ENCODE measurements at places on chromosomes 5 and 9. TPM values are rescaled to one million over a fixed set of nuclear protein-coding genes. Genes with fewer than 3 reads are reported as not detected.

The SHOC1 gene
- total RNA-seq = not detected

GRCh38 chr5:161685461-161685860 is at the start of gene GABRA6:
GABRA6 (plus strand) TSS chr5:161685721; CDS start chr5:161685990, 269 bp downstream.
- no peak for DNase-seq

GRCh38 chr9:75909776-75910175 is 19.3 kb downstream of the PCSK5 start:
- no peak for DNase-seq

DNA sequence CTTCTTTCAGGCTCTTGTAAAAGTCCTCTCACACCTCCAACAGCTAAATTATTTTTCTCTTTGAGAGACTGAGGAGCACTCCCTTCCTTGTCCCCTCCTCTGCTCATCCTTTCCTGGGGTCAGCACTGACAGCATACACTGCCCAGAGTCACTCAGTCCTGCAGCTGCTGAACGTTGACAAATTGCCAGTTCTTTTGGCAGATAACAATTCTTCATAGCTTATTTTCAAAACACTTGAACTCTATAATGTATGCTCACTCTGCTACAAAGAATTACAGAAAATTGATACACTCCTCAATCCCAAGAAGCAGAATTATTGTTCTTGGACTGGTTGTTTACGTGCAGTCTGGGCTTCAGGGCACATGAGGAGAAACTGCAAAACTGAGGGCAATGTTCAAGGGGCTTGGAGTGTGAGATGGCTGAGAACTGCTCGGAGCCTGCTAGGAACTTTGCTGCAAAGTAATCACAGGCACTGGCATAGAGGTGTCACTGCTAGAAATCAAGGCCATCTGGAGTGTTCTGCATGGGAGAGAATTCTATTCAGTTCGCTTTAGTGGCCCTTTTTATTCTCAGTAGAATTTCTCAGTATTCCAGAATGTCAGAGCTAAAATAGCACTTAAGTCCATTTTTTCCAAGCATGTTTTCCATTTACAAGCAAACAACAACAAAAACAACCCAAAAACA is 96.4 kb upstream of the SPOCK1 start:
- no peak for DNase-seq

DNA sequence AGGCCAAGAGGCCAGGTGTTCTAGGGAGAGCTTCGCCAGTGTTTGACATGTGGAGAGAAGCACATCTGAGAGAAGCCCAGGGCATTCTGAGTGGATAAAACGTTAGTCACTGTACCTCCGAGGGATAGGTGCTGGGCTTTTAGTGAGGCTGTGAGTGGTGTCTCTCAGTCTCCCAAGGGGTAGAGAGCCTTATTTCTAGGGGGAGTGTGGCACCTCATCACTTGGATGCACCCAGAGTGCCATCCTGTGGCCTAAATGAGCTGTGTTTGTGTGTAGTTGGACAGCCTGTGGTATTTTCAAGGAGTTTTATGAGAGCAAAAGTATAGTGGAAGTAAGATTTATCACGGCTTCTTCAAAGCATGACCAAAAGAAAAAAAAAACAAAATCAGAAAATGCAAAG is 1046.9 kb upstream of the WWC1 start:
- DNase-seq = no peak

DNA sequence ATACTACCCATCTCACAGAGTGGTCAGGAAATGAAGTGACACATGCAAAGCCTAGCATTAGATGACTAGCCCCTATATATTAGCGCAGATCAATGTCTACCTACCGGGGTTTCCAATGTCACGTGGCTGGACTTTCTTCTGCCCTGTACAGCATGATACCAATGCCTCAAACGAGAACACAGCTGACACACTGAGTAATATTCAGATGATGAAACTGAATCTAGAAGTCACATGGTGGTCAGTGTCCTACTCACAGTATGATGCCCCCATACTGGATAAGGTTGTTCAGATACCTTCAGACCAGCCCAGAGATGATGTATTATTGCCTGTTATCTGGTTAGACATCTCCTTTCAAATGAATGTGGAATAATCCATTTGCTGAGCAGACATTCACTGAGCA is 71.1 kb upstream of the FRRS1L start:
- no peak for DNase-seq

DNA sequence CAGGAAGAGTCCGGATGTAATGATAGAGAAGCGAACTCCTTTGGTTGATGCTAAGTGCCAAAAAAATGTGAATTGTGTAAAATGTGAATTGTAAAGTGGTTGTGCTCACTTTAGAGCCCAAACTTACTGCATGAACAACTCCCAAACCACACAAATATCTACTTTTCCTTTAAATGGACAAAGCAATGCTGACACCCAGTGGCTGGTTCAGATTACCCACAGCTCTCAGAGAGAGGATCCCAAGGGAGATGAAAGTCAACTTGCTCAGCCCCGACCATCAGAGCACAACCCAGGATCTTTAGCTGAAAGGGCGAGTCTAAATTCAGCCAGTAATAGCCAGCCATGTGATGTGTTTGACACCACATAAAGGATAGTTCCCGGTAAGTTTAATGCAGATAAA is 133.7 kb downstream of the NMUR2 start:
- no peak for DNase-seq

The SLC36A3 gene
- total RNA-seq = not detected

DNA sequence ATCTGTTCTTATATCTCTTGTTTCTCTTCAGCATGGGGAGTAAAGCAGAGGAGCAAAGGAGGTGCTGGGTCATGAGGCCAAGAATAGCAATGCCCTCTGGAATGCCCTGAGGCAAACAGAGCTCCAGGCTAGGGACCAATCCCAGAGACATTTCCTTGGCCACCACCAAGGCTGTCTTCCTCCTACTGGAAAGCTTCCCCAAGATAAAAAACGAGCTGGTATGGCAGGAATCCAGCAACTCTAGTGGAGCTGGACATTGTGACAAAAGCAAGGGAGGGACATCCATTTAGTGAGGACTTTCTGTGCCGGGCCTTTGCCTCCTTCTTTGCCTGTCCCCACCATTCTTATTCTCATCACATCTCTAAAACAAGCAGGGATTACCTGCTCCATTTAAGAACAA is 161.6 kb downstream of the ASTN2 start:
- DNase-seq = no peak

DNA sequence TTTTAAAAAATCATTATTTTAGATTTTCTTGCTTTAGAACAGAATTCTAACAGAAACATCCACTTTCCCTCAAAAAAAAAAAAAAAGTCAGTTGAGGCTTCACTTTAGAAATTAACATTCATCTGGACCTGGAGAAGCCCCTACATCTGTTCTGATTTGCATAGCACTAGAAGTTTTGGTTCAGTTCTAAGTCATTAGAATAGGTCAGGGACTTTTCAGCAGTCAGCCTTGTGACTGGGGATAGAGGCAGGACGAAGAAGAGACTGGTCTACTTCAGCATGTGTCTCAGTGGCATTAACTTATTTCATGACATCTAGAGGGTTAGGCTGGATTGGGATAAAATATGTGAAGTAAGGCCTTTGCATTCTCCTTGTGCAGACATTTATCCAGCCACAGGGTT is 215.8 kb upstream of the DAB2 start:
- no peak for DNase-seq

The MAST4 gene
- 91.4 TPM for total RNA-seq

- DNase-seq = no peak
These were observed 140.3 kb downstream of the GNAQ start for GRCh38 chr9:77891128-77891800.

- no peak for DNase-seq
These were observed 55.8 kb downstream of the PDE8B start for GRCh38 chr5:77266291-77266690.

DNA sequence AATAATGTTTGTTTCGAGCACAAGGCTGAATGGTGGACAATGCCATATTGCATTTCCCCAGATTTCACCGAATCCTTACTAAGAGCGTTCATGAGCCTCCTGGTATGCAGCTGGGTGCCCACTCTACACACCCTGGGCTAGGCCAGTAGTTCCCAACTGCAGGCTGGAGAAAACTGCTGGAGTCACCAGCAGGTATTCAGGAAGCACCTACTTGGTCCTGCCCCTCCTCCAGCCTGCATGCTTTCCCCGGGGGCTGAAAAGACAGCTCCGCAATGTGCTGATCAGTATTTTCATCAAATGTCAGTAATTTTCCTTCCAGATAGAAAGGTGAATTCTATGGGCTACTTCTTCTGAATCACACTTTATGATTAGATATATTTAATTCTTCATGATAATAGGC is 34.4 kb downstream of the SRD5A1 start:
- no peak for DNase-seq

DNA sequence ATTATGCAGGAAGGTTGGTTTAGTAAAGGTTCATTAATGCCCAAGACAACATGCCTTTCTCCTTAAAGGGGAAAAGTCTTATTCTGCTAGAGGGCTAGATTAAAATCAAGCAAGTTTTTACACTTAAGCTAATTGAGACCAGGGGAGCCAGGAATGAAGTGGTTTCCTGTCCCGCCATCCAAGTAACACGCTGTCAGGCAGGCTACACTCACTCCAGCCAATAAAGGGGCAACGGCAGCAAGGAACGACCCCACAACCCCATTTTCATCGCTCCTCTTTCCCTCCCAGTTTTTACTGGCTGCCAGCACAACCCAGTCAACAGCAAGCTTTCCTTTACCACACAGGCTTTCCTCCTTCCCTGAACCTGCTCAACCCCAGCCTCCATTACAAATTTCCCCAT is 225.1 kb downstream of the DCP2 start:
- no peak for DNase-seq

DNA sequence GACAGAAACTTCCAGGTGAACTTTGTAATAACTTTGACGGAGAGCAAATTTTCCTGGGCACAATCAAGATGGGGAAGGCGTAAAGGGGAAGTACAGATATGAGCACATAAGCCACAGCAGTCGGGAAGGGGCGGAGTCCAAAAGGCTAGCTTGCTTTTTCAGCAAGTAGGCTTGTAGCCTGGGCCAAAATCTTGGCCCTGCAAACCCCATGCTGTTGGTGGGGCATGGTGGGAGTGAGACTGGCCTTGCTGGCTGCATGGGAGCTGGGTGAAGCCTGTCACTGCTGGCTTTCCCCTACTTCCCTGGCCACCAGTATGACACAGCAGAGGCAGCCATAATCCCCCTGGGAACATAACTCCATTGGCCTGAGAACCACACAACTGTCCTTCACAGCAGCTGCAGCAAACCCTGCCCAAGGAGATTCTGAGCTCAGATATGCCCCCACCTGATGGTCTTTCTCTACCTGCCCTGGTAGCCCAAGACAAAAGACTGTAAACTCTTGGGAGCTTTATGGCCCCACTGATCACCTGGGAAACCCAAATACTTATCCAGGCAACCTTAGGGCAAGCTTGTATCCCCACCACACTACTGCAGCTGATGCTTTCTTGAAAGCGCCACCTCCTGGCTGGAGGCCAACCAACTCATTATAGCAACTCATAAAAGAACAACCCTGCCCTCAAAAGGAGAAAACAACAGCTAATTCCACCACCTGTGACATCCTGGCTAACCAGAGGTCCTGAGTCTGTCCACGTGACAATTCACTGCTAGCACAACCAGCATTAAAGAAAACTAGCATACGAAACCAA is 24.0 kb downstream of the DCTN4 start:
- peak; percentile 90 for DNase-seq

GRCh38 chr5:52356311-52356918 is 431.3 kb upstream of the ITGA1 start:
- DNase-seq = no peak

DNA sequence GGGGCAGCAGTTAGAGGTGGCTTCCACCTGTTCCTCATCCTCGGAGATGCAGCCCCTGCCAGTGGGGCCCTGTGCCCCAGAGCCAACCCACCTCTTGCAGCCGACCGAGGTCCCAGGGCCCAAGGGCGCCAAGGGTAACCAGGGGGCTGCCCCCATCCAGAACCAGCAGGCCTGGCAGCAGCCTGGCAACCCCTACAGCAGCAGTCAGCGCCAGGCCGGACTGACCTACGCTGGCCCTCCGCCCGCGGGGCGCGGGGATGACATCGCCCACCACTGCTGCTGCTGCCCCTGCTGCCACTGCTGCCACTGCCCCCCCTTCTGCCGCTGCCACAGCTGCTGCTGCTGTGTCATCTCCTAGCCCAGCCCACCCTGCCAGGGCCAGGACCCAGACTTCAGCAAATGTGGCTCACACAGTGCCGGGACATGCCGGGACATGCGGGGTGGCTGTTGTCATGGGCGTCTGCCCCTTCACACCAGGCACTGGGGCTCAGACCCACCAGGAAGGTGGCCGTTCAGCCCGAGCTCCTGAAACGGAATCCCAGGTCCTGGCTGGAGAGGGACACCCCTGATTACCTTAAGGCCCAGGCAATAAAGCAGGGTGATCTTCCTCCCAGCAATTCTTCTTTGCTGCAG is 841 bp downstream of the CYSRT1 start:
- no peak for DNase-seq

DNA sequence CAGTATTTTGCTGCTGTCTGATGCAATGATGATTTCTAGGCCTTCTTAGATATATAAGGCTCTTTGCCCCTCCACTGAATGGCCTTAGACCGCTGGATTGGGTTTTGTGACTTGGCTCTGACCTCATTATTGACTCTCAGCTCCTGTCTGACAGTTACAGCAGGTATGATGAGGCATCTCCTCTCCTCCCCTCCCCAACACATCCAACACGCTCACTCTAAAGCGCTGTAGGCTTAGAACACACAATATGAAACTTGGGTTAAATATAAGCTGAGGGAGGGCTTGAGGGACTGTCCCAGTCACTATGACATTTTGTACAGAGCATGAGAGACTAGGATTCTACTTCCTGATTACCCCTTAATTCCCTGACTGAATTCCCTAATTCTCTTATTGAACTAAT is 18.8 kb upstream of the CER1 start:
- no peak for DNase-seq

The FBLL1 gene
- total RNA-seq = 1.5 TPM

GRCh38 chr5:172891716-172892421 is 57.8 kb downstream of the ERGIC1 start:
- no peak for DNase-seq

DNA sequence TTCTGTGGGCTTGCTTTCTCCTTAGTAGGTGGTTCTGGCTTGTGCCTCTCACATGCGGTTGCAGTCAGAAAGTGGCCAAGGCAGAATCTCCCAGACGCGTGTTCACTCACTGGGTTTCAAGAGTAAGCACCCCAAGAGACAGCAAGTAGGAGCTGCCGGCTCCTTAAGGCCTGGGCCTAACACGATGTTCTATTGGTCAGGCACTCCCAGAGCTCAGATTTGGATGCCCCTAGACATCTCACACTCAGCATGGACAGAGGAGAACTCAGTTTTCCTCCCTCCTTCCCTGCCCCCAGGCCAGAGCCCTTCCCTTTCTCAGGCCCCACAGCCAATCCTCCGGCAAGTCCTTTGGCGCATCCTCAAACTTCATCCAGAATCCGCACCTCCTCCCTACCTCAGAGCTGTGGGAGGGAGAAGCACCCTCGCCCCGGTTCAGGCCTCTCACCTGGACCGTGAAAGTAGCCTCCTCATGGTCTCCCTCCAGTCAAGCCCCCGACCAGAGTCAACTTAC is 6.5 kb upstream of the CARD19 start:
- DNase-seq = peak; percentile 51

GRCh38 chr5:92969191-92969780 is 611.7 kb downstream of the NR2F1-AS1 start:
- DNase-seq = no peak

- no peak for DNase-seq
These were observed 123.3 kb upstream of the ELL2 start for GRCh38 chr5:96084874-96085506.

GRCh38 chr5:157464519-157465171 is 4.6 kb downstream of the NIPAL4 start:
- no peak for DNase-seq

- no peak for DNase-seq
These were observed 25.2 kb downstream of the OCLN start for GRCh38 chr5:69517763-69518212.

- peak; percentile 90 for DNase-seq
These were observed 70.0 kb downstream of the RXRA start for GRCh38 chr9:134396258-134396742.

- DNase-seq = no peak
These were observed 10.5 kb downstream of the PIK3R1 start for GRCh38 chr5:68225911-68226545.

Measured in cardiac septum (tissue), 1 donor.